ENCODE measurements at places on chromosomes 3 and 15. TPM values are rescaled to one million over a fixed set of nuclear protein-coding genes. Genes with fewer than 3 reads are reported as not detected.

The TBC1D23 gene
- total RNA-seq: 35.3 TPM

GRCh38 chr15:39427705-39428104, 153.2 kb upstream of the THBS1 start:
- H3K4me1 ChIP-seq: peaks cover 23% of the 10 kb centered on the region
- H3K27ac ChIP-seq: no peak overlapping the region
- no peak overlapping the region for H3K4me3 ChIP-seq
- no peak for DNase-seq

DNA sequence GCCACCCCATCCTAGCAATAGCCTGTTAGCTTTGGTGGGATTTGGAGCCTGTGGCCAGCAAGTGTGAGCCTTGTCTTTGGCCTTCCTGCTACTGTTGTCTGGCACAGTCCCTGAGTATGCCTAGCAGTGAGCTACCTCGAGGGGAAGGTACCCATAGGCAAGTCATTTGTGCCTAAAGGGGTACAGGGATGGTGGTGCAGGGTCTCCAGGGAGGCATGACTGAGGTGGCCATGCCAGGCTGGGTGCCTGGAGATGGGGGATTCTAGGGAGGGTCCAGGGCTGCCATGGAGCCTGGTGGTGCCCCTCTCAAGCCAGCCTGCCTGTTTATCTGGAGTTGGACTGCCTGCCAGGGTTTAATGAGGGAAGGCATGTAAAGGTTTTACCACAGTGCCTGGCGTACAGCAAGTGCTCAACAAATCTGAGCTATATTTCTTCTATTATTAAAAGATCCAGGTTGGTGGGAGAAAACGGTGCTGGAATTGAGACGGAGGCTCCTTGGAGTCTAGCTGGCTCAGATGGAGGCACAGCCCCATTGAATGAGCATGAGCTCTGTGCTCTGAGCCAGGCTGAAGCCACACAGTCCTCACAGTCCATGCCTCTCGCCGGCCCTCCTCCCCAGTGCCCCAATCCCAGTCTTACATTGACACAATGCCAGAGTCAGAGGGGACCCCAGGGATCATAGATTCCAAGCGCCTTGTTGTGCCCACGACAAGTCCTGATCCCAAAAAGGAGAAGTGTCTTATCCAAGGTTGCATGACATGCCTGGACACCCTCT, 76.2 kb downstream of the CORO2B start:
- H3K4me3 ChIP-seq: no peak overlapping the region
- H3K27me3 ChIP-seq: 0 out of 2 replicates have a peak, but pooled peaks cover 2% of the 10 kb centered on the region
- no peaks in the 10 kb centered on the region for H3K36me3 ChIP-seq
- H3K27ac ChIP-seq: no peak overlapping the region
- H3K4me1 ChIP-seq: no peaks in the 10 kb centered on the region

The RPP25 gene
- 1.4 TPM for total RNA-seq

DNA sequence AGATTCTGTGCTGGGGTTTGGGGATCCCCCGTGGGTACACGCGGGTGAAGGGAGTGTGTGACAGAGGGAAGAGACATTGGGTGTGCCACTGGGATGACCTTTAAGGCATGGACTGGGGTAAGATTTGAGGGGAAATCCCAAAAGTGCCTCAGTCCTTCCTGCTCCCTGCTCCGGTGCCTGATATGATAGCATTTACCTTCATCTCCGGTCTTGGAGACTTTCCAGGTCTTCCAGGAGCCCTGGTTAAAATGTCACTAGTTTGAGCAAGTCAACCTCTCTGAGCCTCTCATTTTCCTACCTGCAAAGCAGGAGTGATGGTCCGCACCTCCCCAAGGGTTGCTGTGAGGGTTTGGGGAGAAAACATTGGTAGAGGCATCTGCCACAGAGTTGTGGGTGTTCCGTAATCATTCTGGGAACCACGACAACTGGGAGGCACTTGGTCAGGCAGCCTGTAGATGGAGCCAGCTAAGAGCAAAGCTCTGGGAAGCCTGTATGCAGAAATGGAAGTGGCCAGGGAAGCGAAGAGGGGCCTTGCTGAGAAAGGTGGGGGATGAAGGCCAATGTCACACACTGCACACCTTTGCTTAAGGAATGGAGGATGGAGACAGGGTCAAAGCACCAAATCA, 33.9 kb upstream of the KIF23 start:
- H3K27me3 ChIP-seq: no peaks in the 10 kb centered on the region
- H3K4me3 ChIP-seq: no peak overlapping the region
- no peak overlapping the region for H3K27ac ChIP-seq
- no peaks in the 10 kb centered on the region for H3K4me1 ChIP-seq
- H3K36me3 ChIP-seq: no peaks in the 10 kb centered on the region
- no peak for DNase-seq

The SIDT1 gene
- total RNA-seq: not detected

- H3K4me3 ChIP-seq: no peak overlapping the region
- H3K27me3 ChIP-seq: no peaks in the 10 kb centered on the region
- H3K36me3 ChIP-seq: no peaks in the 10 kb centered on the region
- no peak overlapping the region for H3K27ac ChIP-seq
These were observed 25.2 kb downstream of the PAQR5 start for GRCh38 chr15:69323893-69324430.

DNA sequence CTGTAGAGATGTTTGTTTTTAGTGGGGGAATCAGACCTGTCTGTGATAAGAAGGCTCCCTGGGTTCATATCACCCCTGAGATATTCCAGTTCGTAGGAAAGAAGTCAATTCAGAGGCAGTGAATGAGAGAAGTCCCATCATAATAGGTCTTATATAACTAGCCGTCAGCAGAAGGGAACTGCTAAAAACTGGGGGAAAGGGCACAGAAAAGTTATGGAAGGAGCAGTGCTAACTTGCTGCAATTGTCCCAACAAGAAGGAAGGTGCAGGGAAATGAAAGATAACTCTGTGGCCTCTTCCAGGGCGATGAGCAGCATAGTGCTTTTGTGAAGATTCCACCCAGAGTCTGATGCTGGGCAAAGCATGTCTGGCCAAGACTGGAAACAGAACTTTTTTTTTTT, 9.0 kb upstream of the CA12 start:
- H3K27ac ChIP-seq: no peak overlapping the region
- no peak overlapping the region for H3K4me3 ChIP-seq
- DNase-seq: no peak
- no peaks in the 10 kb centered on the region for H3K36me3 ChIP-seq
- no peaks in the 10 kb centered on the region for H3K27me3 ChIP-seq
- H3K4me1 ChIP-seq: no peaks in the 10 kb centered on the region

The CHAC1 gene
- total RNA-seq: 1.9 TPM

DNA sequence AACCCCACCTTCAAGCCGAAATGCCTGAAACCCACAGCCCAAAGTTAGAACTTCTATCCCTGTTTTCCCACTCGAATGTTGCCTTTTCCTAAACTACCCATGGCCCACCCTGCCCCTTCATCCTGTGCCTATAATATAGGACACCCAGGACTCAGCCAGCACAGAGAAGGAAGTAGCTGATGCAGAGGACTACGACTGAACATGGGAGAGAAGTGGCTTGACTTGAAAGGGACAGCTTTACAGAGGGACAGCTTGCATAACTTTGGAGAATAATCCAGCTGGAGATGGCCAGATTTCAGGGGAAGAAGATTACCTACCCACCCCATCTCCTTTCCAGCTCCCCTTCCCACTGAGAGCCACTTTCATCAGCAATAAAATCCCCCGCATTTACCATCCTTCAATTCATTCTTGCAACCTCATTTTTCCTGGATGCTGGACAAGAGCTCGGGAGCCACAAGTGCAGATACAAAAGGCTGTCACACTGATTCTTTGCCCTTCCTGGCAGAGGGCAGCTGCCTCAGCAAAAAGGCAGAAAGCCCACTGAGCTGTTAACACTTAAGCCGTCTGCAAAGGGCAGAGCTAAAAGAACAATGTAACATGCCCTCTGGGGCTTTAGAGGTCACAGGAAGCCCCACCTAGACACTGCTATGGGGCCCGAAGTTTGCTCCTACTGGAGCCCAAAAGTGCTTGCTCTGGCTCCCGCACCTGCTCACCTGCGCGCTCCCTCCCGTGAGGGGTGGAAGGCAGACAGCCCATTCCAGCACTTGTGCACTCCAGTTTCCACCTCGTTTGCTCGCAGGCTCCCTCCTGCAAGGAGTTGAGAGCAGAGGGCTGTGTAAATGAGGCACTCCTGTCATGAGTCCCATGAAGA, 224.0 kb downstream of the TBC1D5 start:
- H3K4me1 ChIP-seq: no peaks in the 10 kb centered on the region
- no peak for DNase-seq
- no peaks in the 10 kb centered on the region for H3K36me3 ChIP-seq
- H3K27ac ChIP-seq: no peak overlapping the region
